ENCODE measurements at places on chromosomes 7 and 10.

DNA sequence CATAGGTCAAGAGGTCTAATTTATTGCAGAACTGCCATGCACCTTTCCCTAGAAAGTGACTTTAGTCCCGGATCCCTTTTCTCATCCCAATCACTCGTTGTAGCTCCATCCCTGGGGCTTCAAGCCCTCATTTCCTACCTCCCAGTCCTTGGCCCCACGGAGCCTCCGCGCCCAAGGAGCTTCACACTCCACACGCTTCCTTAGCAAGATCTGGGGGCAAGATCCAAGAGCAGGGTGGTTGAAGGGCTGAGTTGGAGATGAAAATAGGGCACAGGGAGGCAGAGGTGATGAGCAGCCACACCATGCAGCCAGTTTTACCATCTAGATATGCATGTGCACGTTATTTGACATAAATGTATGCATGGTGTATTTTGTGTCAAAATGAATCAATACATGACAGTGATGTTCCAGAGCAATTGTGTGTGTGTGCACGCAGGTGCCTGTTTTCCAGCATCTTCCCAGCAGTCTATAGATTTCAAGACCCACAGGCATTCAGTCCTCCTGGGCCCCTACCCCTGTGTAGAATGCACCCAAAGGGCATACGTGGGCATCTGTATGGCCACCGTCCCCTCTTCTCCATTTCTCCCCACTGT lies 6.0 kb upstream of the TRPV6 start:
- no peak for DNase-seq

DNA sequence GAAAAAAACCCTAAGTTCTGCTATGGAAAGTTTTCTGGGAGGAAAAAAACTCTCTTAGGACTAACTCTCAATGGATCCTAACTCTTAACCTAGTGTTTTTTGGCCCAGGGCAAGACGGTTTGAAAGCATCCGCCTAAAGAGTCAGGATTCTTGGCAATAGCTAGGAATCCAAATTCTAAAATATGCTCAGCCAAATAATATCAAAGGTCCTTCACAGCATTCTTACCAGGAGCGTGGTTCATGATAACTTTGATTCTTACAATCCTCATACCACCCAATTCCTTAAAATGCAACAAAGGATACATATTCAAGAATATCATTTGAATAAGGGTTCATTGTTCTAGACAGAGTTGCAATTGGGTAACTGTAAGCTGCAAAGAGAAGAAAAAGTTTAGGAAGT lies 21.3 kb downstream of the CPA1 start:
- no peak for DNase-seq

- DNase-seq = no peak
These were observed 39.5 kb downstream of the GARS1 start for GRCh38 chr7:30634193-30634626.

- no peak for DNase-seq
These were observed 1.5 kb upstream of the ELFN1 start for GRCh38 chr7:1668396-1669063.

- no peak for DNase-seq
These were observed 53.2 kb downstream of the BPGM start for GRCh38 chr7:134699899-134700298.

DNA sequence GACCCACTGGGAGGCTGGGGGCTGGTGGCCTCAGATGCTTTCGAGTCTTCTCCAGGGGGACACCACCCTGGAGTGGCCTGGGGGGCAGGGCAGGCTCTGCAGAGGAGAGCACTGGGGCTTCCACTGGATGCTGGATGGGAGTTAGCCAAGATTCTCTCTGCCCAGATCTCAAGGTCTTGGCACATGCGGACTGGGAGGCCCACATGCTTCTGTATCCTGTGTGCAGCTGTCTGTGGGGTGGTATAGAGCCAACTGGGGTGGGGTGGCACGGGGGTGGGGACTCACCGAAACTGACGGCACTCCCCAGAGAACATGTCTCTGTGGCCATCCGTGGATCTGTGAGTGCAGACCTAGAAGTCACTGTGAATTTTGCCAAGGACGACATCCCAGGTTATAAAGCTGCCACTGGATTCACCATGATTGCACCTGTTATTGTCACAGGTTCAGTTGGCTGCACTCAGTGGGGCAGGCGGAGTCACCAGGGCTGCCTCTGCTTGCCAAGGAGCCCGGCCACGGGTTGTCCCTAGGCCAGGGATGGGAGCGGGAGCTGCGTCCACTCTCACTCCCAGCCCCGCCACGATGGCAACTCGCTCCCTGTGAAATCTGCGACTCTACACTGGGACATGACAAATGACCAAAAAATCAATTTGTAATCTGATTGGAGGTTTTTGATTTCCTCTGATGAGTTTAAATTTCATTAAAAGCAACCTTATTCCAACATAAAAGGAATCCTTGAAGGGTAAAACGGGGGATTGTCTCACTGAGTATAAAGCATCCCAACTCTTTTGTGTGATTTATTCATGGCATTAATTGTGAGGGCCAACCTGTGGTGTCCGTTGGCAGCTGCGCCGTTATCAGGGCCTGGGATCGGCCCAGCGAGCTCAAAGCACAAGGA lies 131.3 kb downstream of the EBF3 start:
- no peak for DNase-seq

DNA sequence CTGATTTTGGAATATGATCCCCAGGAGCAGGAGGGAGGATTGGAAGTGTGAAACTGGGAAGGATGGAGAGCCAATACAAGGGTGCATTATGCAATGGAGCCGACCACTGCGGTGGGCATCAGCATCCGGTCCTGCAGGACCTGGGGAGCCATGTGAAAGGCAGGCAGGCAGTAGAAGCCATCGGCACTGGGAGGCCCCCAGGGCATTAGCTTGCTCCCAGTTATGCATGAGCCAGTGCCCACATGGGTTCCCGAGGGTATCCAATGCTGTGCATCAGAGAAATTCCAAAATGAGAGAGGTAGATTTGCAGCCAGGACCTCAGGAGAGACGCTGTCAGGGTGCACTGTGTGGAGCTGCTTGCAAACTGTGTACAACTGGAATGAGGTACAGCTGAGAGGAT lies 8.7 kb upstream of the KCP start:
- DNase-seq = no peak

DNA sequence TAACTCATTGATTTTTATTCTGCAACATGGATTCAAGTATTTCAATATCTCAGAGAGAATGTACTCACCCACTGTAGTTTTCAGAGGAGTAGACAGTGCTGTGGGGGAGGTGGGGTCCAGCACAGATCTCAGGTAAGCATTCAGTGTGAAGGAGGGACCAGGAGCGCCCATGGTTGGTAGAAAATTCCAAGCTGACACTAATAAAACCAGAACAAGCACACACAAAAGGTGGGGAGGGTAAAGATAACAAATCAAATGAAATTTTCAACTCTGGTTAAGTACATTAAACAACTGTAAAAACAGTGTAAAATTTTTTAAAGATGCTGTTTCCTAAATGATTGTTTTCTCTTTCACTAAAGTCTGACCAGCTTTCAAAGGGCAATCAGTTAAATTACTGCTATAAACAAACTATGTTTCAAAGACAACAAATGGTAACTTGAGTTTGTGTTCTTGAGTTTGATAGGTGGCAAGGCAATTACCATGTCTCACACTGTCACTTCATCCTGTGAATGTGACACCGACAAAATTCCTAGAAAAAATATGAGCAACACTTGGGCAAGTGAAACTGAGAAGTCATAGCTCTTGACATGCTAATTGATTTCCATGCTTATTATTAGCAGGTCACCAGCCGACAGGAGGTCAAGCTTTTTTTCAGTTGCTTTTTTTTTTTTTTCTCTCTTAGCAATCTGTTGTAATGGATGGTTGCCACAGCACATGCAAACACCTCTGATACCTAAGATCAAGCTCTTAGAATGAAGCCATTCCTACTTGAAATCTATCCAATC lies 205.8 kb upstream of the SLC26A5 start:
- DNase-seq = peak; percentile 3

DNA sequence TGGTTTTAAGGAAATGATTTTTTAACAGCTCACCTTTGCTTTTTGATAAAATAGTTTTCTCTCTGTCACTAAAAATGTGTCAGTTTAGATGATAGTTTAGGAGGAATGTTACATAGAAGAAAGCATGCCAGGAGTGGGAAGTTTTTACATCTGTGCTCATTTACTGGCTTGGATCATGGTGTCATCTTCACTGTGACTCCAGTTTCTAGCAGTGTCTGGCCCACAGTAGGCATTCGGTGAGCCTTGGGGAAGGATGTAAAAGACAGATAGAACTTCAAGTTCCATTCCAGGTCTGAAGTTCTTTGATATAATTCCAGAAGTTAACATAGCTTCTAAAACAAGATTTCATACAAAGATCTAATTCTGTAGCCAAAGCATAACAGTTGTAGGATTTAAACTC lies 259.2 kb downstream of the BICC1 start:
- DNase-seq = no peak

GRCh38 chr10:102906507-102906906 lies 11.6 kb upstream of the CNNM2 start:
- no peak for DNase-seq

DNA sequence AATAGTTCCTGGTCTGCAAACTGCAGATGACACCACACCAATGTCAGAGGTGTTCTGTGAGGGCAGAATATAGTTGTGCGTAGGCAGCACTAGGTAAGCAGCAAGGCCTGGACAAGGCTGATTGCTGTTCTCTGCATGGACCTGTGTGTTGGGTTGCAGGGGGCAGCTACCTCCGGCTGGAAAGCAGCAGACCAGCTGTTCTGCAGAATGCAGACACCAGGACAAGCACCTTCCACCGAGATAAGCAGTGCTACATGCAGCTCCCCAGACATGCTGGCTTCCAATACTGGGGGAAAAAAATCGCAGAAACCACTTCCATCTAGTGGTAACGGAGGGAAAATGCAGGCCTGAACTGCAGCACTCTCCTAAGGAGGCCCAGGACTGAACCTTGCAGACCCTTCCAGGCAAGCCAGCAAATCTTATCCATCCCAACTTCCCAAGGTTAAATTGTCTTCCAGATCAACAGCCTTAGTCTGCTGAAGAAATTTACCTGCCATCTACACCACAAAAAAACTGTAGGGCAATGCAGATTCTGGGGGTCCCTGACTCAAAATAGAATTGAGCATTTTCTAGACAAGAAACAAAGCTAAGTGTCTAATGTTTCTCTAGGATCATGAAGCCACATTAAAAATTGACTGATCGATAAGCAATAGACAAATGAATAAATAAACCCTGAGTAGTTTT lies 50.5 kb upstream of the COBL start:
- peak; percentile 48 for DNase-seq

DNA sequence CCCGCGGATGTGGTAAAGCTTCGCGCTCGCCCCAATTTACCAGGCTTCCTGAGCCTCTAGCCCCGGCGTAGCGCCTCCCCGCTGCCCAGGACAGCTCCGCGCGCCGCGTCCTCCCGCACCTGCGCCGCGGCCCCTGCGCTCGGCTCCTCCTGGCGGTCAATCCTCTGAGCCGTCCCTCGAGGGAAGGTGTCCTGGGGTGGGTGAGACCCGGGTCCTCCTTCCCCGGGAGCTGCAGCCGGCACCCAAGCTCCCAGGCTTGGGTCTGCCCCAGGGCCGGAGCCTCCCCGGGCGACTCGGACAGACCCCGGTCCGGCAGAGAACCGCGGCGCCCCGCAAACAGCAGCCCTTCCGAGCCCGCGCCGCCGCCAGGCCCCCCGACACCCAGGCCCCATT lies 512 bp downstream of the OSBPL3 start:
- DNase-seq = peak; percentile 69

DNA sequence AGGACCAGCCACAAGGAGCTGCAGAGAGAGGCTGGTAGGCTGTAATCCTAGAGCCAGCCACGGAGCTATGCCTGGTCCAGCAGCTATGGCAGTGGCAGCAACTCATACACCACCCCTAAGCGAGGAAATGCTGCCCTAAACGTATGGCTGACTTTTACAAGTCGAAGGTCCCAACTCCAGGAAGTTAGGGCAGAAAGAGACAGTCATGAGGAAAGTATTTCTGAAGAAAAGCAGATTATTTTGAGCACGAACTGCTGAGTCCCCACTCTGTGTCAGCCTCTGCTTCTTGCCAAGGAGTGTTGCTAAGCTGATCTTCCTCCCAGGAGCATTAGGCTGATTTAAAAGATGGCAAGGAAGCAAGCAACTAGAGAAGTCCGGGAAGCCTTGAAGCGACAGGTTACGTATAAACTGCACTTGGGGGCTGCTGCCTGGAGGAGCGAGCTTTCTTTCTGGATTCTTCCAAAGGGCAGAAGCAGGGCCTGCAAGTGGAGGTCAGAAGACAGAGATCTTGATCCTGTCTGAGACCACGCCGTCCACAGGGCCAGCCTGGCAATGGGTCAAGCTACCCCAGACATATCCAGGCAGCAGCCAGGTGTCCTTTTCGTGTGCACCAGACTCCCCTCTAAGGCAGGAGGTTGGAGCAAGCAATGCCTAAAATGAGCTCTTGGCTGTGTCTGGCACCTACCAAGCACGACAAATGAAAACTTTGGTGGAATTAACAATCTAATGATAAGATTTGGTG lies 39.4 kb downstream of the PLXNA4 start:
- DNase-seq = no peak

DNA sequence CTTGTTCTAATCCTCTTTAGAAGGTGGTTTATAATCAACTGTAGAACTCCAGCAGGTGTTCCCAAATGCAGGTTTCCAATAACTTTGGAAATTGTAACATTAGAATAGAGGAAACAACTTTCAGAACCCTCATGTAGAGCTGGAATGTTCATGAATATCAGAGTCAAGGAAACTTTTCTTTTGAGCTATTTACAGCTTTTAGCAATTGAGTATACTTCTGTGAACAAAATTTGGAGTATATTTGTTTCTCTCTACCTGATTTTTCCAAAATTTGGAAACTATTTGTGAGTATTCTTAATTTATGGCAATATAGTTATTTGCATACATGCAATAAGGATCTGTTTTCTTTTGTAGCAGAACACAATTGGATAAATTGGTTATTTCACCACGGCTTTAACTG lies 2.8 kb upstream of the CFAP43 start:
- no peak for DNase-seq

- DNase-seq = no peak
These were observed 24.6 kb upstream of the ANKRD2 start for GRCh38 chr10:97547962-97548361.

DNA sequence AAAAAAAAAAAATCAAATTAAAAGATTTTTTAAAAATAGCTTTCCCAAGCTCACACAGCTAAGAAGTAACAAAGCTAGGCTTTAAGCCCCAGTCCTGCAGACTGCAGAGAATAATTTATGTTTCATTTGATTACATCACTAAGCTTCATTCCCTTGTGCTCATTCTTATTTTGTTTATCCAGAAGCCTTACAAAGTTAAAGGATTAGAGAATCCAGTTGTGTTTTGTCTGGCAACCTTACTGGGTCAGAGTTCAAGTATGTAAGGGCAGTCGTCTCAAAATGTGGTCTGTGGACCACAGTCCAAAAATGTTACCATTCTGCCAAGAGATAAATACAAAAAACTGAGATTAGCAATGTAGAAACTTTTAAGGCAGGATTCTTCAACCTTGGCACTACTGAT lies 32.1 kb upstream of the EZH2 start:
- DNase-seq = no peak

- DNase-seq = no peak
These were observed 5.0 kb upstream of the SEC31B start for GRCh38 chr10:100524638-100525037.
